Stimulated activated CD8-positive, alpha-beta memory T cell treated with anti-CD3 and anti-CD28 coated beads, Interleukin-7, amount 100 ng/mL, for 1 hour (primary cell): ENCODE measurements at places on chromosomes 11 and 22.

DNA sequence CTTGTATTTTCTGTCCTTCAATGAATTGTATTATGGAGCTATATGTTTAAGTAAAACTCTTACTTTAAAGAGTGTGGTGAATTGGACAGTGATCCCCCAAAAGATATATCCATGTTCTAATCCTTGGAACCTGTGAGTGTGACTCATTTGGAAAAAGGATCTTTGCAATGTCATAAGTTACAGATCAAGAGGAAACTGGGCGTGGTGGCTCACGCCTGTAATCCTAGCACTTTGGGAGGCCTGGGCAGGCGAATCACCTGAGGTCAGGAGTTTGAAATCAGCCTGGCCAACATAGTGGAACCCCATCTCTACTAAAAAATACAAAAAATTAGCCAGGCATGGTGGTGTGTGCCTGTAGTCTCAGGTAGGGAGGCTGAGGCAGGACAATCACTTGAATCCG, 36.7 kb downstream of the ELF5 start:
- no peak for DNase-seq

- no peak for DNase-seq
Measured at GRCh38 chr11:8959546-8960166, 4.6 kb downstream of the TMEM9B start.

GRCh38 chr22:46054091-46055073, 77.4 kb upstream of the WNT7B start:
- no peak for DNase-seq

GRCh38 chr11:57072640-57073039, 83.9 kb downstream of the OR5AK2 start:
- DNase-seq, result no peak

GRCh38 chr11:18706330-18707243, 8.0 kb downstream of the TMEM86A start:
- DNase-seq, result no peak
